ENCODE measurements at places on chromosomes 6 and 20.

DNA sequence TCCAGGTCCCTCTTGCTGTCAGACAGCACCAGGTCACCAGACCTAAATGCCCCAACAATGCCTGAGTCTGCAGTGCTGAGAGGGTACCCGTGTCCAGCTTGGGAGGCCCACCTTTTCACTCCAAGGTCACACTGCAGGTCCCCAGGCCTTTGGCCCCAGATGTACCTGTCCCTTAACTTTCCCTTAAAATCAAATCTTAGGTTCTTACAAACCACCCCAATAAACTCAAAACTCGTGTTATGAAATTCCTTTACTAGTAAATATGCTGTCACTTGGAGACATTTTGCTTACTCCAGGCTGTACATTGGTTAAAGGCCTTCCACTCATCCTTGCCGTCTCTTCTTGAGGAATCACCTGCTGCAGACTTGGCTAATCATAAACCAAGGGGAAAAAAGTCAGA, 165.7 kb upstream of the RREB1 start:
- no peak for DNase-seq

DNA sequence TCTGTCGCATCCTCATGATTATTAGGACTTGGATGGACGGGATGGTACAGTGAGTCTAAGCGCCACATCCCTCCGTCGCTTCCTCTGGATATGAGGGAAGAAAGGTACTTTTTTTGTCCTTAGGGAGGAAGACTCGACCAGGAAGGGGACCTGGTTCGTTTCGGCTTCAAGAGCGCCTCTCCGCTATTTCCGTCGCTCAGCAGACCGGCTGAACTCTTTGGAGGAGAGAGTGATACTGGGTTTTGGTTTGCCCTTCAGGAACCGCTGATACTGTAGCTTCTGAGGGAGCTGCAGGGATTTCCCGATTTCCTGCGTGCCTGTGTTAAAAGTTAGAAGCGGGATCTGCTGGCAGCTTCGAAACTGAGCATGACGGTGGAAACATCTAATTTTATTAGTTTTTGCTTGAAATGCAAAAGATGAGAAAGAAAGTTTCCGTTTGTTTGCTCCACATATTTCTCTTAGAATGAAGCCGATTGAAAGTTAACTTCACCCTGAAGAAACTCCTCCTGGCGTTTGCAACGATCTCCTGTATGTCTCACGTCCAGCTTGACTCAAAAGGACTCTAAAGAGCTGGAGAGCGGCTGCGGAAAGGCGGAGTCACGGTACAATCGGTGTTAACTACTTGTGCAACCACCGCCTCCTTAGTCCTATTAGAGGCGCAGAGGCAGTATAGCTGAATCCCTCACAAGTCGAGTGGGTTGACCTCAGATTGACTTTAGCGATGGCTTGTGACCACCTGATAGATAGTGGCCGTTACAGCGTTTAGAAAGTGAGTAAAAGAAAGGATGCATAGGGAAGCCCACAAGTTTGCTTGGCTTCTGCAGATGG, 129.4 kb downstream of the TRIM27 start:
- DNase-seq: no peak

DNA sequence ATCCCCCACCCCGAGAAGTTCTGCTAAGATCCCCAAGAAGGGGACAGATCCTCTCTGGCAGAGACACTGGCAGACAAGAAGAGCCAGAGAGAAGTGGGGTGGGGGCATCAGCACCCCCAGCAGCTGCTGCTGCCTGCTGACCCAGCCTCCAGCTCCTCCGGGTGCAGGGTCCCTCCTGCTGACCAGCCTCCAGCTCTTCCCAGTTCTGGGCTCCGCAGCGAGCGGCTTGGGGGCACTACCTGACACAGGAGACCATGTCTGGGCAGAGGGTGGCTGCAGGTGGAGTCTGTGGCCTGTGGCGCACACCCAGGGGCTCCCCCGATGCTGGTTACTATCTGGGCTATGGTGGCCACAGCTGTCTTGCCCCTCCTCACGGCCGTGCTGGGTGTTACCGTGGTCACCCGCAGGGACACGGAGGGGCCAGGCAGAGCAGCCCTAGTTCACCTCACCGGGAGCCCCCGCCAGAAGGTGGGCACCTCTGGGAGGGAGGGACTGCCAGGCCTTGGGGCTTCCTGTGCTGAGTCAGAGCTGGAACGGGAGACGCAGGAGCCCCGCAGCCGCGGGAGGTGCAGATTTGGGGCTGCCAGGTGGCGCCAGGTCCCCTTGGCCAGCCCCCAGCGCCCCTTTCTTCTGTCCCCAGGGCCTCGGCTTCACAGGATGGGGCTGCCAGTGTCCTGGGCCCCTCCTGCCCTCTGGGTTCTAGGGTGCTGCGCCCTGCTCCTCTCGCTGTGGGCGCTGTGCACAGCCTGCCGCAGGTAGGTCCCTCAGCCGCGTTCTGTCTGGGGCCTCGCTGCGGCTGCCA, 630 bp downstream of the LIME1 start:
- no peak for DNase-seq

DNA sequence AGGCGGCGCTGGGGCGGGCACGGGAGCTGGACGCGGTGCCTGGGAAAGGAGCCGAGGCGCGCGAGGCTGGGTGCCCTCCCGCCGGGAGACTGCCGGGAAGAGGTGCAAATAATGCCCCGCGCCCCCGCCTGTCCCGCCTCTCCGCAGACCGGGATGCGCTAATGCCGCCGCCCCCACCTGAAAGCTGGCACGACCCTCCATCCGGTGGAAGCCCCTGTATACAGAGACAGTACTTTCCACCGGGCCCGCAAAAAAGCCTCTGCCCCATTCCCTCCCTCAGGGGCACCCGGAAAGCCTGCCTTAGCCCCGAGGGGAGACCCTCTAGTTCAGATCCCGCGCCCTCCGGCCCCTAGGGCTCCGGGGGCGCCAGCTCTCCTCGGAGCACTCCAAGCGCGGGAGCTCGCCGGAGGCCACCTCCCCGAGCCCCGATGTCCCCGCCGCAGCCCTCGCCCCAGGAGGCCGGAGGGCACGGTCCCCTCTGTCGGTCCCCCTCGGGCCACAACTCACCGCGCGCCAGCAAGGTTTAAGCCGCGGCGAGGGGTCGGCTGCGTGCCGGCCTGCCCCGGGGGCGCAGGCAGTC, 1.2 kb downstream of the GRM4 start:
- no peak for DNase-seq

- DNase-seq: no peak
Observed at GRCh38 chr6:133892813-133893691, 4.1 kb downstream of the TCF21 start.

DNA sequence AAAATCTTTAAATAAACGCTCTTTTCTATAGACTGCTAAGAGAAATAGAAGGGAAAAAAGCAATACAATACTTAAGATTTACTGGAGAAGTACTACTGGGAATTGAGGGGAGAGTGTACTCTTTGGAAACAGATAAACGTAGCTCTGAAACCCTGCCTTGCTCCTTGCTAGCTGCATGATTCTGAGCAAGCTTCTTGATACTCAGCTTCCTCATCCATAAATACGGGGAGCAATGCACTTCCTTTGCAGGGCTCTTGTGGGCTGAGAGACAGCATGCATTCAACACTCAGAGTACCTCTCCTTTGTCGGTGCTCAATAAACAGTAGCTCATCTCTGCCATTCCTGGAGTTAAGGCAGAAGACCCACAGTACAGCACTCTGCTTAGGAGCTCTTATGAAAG, 159.7 kb downstream of the BTBD9 start:
- no peak for DNase-seq

- no peak for DNase-seq
Observed at GRCh38 chr6:38510205-38510604, 129.5 kb downstream of the BTBD9 start.

DNA sequence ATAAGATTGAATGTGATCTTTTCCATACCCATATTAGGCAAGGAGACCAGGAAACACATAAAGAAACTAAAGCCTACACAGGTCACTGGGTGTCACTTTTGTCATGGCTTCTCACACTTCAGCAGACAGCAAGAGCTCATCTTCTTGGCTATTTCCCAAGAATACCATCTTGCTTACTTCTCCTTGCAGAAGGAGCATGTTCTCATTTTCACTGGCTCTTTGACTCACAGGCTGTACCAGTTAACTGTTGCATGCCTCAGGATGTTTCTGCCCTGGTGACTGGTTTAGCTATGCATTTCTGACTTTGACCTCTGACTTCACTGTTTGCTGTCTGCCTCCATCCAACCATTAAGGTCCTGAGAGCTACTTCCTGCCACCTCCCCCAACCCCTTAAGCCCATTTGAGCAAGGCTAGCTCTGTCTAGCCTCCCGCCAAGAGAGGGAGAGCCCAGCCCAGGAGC, 40.3 kb upstream of the OGFRL1 start:
- no peak for DNase-seq

GRCh38 chr6:32082935-32083334, 26.2 kb downstream of the TNXB start:
- DNase-seq: no peak

DNA sequence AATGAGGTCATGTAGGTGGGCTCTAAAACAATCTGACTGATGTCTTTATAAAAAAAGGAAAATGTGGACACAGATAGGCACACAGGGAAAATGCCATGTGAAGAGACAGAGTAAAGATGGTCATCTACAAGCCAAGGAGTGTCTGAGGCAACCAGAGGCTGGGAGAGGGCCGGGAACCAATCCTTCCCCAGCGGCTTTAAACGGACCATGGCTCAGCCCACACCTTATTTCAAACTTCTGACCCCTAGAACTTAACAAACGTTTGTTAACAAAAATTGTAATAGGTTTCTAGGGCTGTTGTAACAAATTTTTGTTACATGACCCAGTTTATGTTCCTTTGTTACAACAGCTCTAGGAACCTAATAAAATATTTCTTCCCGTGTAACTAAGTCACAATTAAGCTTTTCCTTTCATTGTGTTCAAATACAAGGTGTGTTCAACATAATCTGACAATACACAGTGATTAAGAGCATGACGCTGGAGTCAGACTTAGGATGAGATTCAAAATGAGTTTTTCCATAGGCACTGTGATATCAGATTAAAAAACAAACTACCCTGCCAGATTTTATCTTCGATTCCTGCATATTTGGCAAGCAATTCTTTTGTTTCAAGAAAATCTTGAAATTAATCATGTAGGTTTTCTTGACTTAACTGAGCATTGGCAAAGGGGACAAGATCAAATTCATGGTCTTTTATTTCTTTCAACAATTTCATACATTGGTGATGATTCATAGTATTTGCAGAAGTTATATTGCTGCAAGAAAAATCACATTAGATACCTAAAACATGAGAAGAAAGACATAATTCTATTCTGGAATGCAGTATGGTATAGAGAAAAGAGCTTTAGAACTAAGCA, 169.5 kb upstream of the RIPOR2 start:
- DNase-seq: no peak

- DNase-seq: no peak
Observed at GRCh38 chr20:17493173-17493572, 38.0 kb downstream of the BFSP1 start.

DNA sequence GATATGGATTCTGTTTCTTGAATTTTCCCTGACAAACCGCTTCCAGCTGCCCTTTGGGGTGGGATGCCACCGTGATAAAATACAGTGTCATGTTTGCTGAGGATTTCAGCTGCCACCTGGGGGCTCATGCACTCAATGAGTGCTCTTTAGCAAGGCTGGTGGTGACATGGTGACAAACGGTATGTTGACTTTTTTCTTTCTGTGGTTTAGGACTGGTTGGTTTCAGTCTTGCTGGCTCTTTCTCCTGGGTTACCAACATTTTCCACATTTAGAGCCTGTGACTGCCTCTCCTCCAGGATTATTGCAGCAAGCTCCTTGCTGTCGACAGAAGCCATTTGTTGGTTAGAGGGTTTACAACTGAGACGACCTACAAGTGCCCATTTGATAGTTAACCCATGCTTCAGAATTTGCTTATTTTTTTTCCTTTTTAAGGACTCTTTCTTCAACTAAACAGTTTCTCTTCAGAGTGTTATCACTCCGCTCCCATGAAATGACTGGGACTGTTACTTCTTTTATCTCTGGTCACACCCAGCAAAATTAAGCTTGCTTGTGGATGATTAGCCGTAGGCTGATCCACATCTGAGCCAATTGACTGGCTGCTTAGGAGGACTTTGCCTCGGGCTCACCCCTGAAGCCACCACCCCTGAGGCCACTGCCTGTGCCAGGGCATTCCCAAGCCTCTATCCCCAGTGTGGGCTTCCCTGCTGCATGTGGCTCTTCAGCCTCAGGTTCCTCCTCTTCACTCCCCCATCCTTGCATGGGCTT, 48.4 kb upstream of the CDYL start:
- DNase-seq: no peak

DNA sequence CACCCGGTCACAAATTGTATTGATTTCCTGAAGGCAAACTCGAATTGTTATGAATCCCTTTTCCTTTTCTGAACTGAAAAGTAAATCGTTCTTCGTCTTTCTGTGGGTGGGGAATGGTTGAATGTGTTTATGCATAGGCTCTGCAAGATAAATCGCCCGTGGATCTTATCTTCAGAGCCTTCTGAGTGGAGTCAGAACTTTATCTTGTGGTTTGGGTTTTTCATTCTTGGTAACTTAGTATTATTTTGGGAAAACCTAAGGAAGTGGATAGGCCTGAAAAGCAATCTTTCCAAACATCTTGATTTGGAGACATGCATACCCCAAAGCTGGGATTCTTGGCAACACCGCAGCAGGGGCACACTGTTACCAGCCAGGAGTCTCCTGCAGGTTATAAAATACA, 122.4 kb downstream of the MAP3K7 start:
- DNase-seq: no peak

DNA sequence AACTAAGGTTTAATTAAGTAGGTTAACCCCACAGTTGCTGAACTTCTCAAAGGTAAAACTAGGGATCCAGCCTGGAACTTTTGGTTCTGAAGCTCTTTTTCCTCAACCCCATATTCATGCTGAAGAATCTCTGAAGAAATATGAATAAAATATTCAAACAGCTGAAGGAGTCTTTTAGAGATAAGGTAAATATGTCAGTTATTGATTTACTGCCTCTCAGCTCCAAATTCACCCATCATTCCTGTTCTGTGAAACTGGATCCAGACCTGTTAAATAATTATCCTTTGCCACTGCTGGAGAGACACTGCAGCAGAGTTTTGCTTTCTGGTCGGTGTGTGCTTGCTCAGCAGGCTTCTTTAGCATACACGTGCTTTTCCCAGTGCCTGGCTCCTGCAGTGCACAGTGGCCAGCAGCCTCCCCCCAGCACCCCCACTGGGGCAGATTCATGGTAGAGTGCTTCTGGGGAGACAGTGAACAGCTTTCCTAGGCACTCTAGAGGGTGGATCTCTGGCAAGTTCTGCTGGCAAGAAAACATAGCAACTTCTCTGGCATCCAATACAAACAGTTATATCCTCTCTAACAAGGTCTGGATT, 62.0 kb upstream of the BCLAF1 start:
- no peak for DNase-seq

- no peak for DNase-seq
Observed at GRCh38 chr6:41063884-41064285, 8.3 kb downstream of the OARD1 start.

DNA sequence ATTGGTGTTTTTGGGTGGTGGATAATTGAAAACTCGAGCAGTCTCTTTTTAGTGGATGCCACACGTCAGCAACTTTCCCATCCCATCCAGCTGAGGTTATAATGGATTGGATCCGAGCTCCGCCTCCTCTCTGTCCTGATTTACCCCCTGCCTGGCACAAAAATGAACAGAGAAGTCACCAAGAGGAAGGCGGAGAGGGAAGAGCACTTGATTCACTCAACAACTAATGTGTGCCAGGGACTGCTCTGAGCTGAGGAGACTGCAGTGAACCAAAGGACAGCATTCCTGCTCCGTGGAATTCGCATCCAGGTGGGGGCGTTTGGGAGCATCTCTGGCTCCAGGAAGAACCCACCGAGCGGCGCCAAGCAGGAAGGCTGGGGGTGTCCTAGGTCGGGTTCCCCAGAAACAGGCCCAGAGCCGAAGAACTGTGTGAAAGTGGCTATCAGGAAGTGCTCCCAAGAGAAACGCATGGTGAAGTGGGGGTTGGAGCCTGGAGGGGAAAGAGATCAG, 95.8 kb upstream of the NAA20 start:
- DNase-seq: no peak

All from stimulated activated CD4-positive, alpha-beta T cell treated with anti-CD3 and anti-CD28 coated beads, Interleukin-2, amount 100 ng/mL, for 4 hours (primary cell).